ENCODE measurements at places on chromosomes 11 and 22.

GRCh38 chr22:31248138-31248745 lies 36.1 kb downstream of the LIMK2 start:
- peak; percentile 74 for DNase-seq

DNA sequence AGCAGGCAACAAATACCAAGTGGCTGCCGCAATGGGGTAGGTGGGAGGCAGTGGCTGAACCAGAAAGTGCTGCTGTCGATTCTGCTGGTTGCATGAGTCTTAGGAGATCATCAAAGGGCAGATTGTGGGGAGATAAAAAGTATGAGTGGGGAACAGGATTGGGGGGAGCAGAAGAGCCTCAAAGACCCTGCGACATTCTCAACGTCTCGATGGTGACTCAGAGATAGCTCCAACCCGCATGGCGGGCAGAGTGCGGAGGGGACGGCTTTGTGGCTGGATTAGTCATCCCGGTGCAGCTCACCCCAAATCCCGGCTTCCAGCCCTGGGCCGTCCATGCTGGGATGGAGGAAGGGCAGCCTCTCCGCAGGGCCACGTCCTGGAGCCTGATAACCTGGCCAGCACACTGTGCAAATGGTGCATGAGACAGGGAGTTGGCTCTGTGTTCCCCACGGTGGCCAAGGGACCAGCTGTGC lies 11.6 kb upstream of the RTN4R start:
- DNase-seq = no peak

DNA sequence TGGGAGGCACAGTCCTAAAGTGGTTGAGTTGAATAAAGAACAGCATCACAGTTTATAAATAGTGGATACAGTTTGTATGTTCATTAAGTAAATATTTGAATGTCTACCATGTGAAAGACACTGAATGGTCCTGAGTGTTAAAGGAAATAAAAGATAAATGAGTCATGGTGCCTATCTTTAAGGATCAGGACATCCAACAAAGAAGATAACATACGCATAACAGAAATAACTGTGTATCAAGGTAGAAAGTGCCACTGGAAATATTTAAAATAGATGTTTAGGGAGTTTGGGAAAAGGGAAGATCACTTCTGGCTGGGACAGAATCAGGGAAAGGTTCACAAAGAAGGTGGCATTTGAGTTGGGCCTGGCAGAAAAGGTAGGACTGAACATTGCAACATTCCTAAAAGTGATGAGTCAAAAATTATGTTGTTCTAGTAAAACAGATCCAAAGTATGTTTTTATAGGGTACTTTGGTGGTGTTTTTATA lies 41.5 kb downstream of the CSTPP1 start:
- DNase-seq = no peak

DNA sequence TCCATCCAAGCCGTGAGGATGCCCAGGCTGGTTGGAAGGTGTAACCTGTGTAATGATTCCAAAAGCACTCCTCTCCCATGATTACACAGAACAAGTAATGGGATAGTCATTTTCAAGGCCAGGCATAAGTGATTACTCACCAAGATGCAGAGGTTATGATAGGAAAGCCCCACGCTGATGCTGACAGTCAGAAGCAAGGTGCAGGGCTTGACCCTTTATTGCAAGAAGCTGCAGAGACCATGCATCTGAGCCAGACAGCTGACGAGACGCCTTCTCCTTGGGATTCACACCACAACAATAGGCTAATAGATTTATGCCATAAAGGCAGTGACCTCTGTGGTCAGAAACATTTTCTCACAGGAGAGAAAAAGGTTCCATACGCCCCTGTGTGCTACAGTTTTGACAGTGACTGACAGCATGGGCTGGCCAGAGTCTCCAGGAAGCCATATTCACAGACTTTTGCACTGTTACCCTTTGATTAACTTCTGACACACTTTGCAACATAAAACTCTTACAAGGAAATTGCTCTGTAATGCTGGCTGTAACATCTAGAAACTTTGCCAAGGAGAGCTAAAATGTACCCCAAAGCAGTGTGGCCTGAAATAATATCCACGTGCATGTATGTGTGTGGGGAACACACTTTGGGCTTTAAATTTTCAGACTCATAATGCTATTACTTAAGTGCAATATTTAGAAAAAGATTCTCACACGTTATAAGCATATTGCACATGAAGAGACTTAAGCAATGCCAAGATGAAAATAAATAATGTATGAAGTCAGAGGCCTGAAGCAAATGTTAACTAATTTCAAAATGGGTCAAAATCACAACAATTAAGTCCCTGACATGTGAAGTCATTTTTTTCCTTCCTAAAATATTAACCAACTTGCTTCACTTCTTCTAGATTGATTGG lies 1079.0 kb upstream of the TENM4 start:
- DNase-seq = no peak

- DNase-seq = no peak
Measured at GRCh38 chr11:8266246-8267241, 2.9 kb upstream of the LMO1 start.

DNA sequence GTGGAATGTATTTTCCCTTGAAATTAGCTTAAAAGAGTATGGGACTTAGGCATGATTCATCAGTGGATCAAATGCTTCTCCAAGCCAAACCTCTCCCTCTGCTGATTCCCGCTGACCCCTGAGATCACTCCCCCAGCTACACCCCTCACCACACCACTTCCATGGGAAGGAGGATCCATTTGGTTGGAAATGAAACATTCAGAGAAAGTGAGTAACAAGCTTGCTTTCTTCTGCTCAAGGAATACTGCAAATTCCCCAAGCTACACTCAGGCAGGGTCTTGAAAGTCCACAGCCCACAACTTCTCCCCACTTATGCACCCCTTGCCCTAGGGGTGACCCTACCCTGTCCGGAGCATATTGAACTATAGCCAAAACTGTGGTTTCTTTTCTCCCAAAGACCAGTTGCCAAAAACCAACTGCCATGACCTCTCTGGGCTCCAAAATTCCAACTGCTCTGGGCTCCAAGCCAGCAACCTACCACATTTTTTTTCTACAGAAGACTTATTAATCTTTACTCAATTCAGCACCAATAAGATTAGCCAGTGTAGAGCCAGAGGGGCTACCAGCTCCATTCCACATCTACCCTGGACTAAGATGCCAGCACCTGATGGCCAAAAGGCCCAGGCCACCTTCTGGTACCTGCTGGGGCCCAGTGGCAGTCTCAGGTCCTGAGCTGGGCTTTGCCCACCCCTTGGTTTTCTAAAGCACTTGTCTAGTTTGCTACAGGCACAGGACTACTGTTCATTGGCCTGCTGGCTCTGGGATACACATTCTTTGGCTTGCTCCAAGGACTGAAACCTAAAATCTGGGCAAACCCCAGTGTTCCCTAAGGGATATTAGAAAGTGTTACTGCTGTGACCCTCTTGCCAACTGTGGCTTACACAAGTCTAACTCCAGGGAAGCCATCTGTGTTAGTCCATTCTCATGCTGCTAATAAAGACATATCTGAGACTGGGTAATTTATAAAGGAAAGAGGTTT lies 101.1 kb downstream of the MICAL3 start:
- DNase-seq = no peak

GRCh38 chr22:19748991-19749664 lies 11.4 kb upstream of the TBX1 start:
- no peak for DNase-seq

DNA sequence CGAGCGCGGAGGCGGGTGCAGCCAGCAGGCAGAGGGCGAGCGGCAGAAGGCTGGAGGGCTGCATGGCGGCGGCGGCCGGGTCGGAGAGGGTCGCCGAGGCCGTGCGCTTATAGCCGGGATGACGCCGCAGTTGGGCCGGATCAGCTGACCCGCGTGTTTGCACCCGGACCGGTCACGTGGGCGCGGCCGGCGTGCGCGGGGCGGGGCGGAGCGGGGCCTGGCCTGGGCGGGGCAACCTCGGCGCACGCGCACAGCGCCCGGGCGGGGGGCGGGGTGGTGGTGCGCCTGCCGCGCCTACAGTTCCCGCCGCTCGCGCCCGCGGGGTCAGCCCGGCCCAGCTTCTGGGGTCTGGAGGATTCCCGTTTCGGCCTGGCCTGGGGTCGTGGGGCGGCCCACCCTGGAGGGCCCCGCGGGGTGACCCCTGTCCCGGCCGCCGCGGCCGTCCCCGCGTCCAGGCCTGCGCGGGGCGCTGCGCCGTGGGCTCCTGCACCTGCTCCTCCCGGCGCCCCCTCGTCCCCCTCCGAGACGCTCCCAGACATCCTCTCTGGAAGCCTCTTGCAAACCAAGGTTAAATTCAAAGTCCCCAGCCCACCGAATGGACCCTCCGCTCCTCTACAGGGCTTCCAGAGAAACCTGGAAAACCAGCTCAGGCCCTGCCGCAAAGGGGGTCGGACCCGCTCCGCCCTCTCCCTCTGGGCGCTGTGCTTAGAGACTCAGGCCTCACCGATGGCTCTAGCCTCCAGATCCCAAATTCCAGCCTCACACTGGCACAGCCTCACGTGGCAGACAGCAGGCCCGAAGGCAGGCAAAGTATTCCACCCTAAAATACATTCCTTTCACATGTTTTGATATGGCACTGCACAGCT lies at the start of gene CTSD:
Gene CTSD, minus strand, starts transcription at position 132 of the 866 bp plus-strand sequence. Its CDS starts 68 bp downstream, at position 64.
- peak; percentile 82 for DNase-seq

GRCh38 chr11:65213322-65214211 lies 31.8 kb downstream of the CAPN1 start:
- DNase-seq = peak; percentile 14

DNA sequence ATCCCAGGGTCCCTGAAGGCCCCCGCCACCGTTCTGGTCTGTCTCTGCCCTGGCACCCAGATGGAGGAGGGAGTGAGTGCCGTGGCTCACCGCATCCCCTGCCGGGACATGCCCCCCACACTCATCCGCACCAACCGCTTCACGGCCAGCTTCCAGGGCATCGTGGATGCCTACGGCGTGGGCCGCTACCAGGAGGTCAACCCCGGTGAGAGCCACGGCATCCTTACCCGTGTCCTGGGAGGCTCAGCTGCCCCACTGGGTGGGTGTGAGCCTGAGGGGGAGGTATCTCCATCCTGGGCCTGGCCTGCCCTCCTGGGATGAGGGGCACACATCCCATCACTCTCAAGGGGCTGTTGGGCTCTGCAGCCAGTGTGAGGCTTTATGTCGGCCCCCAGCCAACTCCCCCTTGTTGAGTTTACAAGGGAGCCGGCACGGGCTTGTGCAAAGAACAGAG lies 6.1 kb downstream of the TCIRG1 start:
- no peak for DNase-seq

GRCh38 chr11:28627690-28628255 lies 519.6 kb downstream of the METTL15 start:
- no peak for DNase-seq

DNA sequence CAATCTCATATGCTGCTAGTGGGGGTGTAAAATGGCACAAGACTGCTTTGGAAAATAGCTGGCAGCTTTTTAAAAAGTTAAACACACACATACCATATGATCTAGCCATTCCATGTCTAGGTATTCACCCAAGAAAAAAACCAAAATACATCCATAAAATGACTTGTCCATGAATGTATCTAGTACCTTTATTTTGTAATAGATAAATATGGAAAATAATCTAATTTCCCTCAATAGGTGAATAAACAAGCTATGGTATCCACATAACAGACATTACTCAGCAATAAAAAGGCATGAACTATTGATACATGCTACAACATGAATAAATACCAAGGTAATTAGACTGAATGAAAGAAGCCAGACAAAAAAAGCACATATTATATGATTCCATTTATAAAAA lies 22.9 kb downstream of the RNF141 start:
- no peak for DNase-seq

GRCh38 chr11:18191376-18191775 lies 18.7 kb downstream of the MRGPRX4 start:
- no peak for DNase-seq

DNA sequence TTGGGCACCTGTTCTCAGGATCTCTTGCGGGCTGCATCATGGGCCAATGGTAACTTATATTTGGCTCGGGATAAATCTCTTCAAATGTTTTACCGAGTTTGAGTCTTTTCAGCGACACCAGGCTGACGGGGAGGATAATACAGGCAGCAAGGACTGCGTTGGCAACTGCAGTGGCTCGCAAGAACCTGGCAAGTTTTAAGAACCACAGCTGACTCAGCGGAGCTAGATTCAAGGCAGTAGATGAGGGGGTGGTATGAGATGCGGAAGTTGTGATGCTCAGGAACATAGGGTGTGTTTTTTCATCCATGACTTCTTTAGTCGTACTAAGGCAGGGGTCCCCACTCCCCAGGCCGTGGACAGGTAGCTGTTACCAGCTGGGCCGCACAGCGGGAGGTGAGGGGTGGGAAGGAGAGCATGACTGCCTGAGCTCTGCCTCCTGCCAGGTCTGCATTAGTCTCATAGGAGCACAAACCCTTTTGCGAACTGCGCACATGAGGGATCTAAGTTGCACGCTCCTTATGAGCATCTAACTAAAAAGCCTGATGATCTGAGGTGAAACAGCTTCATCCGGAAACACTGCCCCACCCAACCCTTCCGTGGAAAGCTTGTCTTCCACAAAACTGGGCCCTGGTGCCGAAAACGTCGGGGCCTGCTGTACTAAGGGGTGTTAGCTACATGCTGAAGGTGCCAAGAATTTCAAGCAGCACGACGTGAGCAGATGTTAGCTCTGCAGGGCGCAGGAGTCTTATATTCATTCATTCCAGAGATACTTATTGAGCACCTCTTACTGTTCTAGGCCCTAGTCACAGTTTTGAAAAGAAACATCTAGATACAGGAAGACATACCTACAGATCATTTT lies 6.4 kb upstream of the JAM3 start:
- DNase-seq = no peak

GRCh38 chr11:73454987-73455386 lies 78.8 kb downstream of the RELT start:
- no peak for DNase-seq

GRCh38 chr11:60116996-60117790 lies 28.7 kb downstream of the MS4A2 start:
- no peak for DNase-seq

- DNase-seq = no peak
Measured at GRCh38 chr11:65381716-65382032, 772 bp downstream of the SLC25A45 start.

DNA sequence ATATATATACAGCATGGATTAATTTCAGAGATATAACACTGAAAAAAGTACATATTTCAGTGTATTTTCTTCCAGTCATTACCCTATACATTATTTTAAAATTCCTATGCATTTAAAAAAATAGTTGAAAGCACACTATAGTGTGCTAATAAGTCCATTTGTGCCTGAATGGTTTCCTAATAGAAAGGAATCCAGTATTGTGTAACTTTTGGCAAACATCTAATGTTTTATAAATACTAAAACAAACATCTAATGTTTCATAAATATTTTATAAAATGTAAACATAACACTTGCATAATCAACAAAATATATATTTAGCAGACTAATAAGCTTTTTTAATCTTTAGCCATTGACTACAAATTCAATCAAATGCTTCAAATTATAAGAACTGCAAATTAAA lies 126.6 kb upstream of the FIBIN start:
- DNase-seq = no peak

DNA sequence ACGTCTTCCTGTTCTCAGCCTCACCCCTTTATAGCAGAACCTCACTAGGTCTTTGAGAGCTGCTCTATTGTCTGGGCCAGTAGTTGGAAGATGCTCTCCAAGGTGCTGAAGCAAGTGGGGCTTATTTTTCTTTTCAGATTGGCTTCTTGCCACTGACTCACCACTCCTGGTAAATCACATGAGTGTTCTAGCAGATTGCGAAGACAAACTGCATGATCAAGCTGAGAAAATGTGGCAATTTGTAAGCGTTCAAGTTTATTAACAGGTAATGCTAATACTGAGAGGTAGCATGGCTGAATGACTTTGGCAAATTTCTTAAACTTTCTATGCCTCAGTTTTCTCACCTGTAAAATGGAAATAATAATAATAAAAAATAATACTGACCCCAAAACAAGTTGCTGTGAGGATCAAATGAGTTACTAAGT lies 59.2 kb downstream of the CACNG2 start:
- no peak for DNase-seq

All from CD4-positive, alpha-beta T cell treated with Interleukin-6 at 100 ng/mL for 8 hours (primary cell).